Stimulated activated CD8-positive, alpha-beta memory T cell treated with anti-CD3 and anti-CD28 coated beads, Interleukin-4, amount 100 ng/mL, for 4 hours (primary cell): ENCODE measurements at places on chromosomes 3 and 15.

- DNase-seq: no peak
Measured at GRCh38 chr3:44892689-44893088, 18.3 kb downstream of the TGM4 start.

DNA sequence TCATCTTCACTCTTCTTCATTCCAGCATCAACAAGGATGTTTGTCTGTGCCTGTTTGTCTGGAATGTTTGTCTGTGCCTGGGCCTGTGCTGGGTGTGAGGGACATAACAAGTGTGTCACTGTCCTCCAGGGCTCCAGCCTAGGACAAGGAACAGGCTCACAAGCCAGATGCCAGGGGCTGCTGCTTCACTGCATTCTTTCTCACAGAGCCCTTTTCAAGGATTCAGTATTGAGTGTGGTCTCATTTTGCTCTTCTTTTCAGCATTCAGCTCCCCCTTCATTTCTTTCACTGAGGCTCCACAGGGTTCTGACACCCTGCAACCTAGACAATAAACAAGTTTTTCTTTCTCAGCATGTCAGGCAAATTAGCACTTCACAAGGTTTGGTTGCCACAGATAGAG, 43.6 kb upstream of the KY start:
- DNase-seq: no peak

- DNase-seq: no peak
Measured at GRCh38 chr15:80904998-80905397, 84.6 kb downstream of the MESD start.

DNA sequence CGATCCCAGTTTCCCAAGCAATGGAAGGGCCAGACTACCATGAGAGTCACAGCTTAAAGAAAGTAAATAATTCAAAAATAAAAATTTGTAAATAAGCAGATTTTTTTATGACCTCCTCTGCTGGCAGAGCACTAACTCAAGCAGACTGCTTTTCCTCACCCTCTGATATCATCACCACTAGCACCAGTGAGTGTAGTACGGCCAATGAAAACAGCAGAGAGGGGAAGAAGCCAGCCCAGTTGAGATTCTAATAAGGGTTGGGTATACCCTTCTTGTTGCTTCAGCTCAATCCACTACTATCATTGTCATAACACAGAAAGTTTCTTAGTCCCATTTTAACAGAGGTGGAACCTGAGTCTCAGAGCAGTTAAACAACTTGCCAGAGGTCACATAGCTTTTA, 193.1 kb downstream of the ERC2 start:
- DNase-seq: no peak

GRCh38 chr3:63927422-63928280, 15.5 kb upstream of the SCAANT1 start:
- DNase-seq: no peak

DNA sequence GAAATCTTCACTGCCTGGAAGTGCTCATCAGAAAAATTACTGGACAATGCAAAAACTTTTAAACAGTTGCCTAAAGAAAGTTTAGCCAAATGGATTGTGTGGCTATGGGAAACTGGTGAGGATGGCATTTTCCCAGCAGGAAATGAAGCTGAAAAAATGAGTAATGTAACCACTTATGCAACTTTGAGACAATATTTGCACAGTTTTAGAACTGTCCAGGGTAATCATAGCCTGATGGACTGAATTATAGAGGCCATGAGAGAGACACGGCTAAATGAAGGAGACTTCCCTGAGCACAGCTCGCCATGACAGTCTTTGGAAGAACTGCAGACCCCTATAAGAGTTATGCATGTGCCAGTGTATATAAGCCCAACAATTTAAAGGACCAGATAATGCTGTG, 881.5 kb downstream of the VGLL3 start:
- DNase-seq: no peak

- DNase-seq: no peak
Measured at GRCh38 chr3:87191641-87192040, 35.5 kb upstream of the CHMP2B start.

- no peak for DNase-seq
Measured at GRCh38 chr15:22992024-22992326, 11.8 kb upstream of the CYFIP1 start.

DNA sequence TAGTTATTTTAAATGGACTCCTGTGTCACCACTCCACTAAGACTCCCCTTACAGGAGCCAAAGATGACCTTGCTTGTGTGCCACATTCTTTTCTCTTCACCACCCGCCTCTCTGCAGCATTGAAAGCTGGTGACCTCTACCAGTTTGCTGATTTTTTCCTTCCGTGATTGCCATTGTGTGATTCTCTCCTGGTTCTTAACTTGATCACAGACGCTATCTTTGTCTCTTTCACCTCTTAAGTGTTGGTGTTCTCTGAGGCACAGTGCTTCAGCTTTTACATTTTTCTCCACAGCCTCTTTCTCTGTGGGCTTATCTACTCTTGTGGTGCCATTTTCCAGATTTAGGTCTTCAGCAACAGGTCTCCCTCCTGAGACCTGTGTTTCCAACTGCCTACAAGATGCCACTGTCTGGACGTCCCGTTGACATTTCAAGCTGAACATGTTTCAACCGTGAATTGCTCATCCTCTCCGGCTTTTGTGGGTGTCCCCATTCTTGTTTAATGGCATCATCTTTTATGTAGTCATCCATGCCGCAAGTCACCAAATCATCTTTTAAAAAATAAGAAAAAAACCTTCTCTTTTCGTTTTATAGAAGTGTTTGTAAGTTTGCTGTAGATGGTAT, 26.5 kb downstream of the IQGAP1 start:
- DNase-seq: no peak
